ENCODE measurements at places on chromosomes 7 and 10. TPM values are rescaled to one million over a fixed set of nuclear protein-coding genes. Genes with fewer than 3 reads are reported as not detected.
A peak's percentile ranks its signal among the peaks of the same experiment; 100 is the strongest.

DNA sequence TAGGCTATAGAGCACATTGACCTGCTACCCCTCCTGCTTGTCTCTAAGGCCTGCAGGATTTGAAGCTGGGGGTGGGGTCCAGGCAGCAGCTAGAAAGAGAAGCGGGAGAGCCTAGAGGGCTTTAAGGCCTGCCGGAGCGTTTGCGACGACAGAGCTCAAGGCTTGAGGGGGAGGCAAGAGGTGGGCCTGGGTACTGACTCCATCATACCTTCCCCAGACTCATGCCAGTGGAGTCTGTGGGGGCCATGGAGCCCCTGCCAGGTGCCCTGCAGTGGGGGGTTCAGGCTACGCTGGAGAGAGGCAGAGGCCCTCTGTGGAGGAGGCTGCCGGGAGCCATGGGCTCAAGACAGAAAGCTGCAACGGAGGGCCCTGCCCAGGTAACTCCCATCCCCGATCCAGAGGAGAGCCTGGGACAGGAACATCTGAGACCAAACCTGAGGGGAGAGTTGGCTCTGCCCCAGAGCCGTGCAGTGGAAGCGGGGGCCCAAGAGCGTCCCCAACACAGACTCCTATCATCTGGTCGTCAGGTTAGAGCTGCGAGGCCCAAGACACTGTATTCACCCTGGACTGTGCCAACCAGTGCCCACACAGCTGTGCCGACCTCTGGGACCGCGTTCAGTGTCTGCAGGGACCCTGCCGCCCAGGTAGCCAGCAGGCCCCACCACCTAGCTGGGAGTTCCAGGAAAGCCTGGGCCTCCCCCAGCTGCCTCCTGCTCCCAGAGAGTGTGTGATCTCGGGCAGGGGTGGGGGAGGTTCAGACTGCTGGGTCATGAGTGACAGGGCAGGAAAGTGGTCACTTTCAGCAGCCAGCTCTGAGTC lies 13.2 kb upstream of the ZNF862 start:
- H3K27ac ChIP-seq = no peak overlapping the region
- DNase-seq = no peak
- no peaks in the 10 kb centered on the region for H3K27me3 ChIP-seq
- no peaks in the 10 kb centered on the region for H3K36me3 ChIP-seq
- H3K4me1 ChIP-seq = no peaks in the 10 kb centered on the region

DNA sequence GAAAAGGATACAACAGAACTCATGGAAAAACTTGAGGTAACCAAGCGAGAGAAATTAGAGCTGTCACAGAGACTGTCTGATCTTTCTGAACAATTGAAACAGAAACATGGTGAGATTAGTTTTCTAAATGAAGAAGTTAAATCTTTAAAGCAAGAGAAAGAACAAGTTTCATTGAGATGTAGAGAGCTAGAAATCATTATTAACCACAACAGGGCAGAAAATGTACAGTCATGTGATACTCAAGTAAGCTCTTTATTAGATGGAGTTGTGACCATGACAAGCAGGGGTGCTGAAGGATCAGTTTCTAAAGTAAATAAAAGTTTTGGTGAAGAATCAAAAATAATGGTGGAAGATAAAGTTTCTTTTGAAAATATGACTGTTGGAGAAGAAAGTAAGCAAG lies 62.1 kb downstream of the AKAP9 start:
- peaks cover 8% of the 10 kb centered on the region for H3K36me3 ChIP-seq
- H3K4me3 ChIP-seq = no peak overlapping the region
- no peaks in the 10 kb centered on the region for H3K27me3 ChIP-seq
- H3K4me1 ChIP-seq = no peaks in the 10 kb centered on the region
- no peak overlapping the region for H3K27ac ChIP-seq

DNA sequence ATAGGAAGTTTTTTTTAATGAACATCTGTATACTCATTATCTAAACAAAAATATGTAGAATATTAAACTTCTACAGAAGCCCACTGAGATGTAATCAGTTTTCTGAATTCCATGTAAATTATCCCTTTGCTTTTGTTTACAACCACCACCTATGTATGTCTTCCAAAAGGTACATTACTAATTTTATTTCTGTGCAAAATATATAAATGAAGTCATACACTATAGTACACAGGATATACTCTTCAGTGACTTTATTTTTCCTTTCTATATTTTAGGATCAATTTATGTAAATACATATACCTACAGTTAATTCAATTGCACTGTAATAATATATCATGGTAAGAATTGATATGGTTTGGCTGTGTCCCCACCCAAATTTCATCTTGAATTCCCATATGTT lies 1236.9 kb downstream of the DNAJB9 start:
- no peaks in the 10 kb centered on the region for H3K27me3 ChIP-seq
- no peaks in the 10 kb centered on the region for H3K36me3 ChIP-seq
- H3K4me1 ChIP-seq = no peaks in the 10 kb centered on the region
- no peak overlapping the region for H3K4me3 ChIP-seq

- H3K4me3 ChIP-seq = no peak overlapping the region
- 0 out of 2 replicates have a peak, but pooled peaks cover 5% of the 10 kb centered on the region for H3K4me1 ChIP-seq
- no peaks in the 10 kb centered on the region for H3K36me3 ChIP-seq
- no peaks in the 10 kb centered on the region for H3K27me3 ChIP-seq
These were observed 74.0 kb downstream of the ARID5B start for GRCh38 chr10:61975391-61975932.

DNA sequence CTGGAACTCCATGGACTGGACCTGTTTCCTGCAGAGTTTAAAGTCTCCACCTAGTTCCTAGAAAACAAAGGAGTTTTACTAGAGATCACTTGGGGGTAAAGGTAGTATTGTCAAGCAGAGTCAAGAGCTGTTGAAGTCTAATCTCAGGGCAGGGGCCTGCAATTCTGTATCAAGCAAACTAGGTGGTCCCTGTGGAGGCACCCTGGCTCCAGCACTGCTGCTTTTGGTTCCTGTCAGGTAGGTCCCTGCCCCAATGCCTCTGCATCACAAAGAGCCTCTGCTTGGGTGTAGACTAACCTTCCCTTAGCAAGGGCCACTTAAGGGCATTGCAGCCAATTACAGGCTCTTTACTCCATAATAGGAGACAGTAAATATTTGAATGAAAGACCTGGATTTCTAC lies 22.5 kb downstream of the ZSCAN25 start:
- peak; percentile 43 for DNase-seq
- H3K27ac ChIP-seq = no peak overlapping the region
- peaks cover 11% of the 10 kb centered on the region for H3K4me1 ChIP-seq

Gene ASB10
- total RNA-seq = not detected

Gene HOXA7
- total RNA-seq = not detected

DNA sequence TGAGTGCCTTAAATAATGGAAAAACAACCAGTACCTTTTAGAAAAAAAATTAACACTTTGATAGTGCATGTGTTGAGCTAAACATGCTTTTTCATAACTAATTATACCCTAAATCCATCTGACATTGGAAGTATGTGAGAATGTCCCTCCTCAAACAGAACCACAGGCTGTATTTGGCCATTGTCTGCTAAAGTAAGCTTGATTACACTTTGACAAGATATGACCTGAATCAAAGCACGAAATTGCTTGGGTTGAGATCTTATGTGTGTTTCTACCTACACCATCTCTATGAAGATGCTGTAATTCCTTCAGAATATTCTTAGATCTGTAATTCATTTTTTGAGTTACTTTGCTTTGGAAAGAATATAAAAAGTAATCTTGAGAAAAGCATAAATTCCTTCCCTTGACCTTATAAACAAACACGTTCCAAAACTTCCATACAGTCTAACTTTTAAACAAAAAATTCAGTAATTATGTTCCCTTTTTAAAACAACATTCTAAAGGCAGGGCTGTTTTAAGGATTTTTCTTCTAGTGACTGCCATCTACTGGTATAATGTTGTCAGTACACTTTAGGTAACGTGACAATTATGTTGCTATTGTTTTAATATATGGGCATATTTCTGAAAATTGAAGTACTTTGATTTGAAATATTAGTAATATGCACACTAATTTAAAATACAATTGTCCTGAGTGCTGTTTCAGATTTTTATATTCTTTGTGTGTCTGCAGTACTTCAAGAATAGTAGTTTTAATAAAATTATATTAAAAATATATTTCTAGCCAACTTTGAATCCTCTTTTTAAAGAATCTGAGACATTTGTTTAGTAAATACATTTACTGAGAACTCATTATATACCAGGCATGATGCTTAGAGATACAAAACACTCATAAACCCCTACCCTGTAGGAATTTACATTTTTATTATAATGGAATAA lies 20.9 kb downstream of the CD36 start:
- H3K4me3 ChIP-seq = no peak overlapping the region
- no peaks in the 10 kb centered on the region for H3K36me3 ChIP-seq
- no peaks in the 10 kb centered on the region for H3K4me1 ChIP-seq
- H3K27me3 ChIP-seq = no peaks in the 10 kb centered on the region
- DNase-seq = peak; percentile 44
- H3K27ac ChIP-seq = no peak overlapping the region

GRCh38 chr7:92762851-92763250 lies 73.5 kb downstream of the CDK6 start:
- H3K4me1 ChIP-seq = peaks cover 75% of the 10 kb centered on the region
- no peaks in the 10 kb centered on the region for H3K36me3 ChIP-seq
- no peak overlapping the region for H3K4me3 ChIP-seq
- H3K27ac ChIP-seq = peak overlapping the region; percentile 80
- DNase-seq = no peak
- H3K27me3 ChIP-seq = no peaks in the 10 kb centered on the region

Gene CISD1
- total RNA-seq = 21.2 TPM

- no peak for DNase-seq
- H3K4me3 ChIP-seq = no peak overlapping the region
- H3K36me3 ChIP-seq = no peaks in the 10 kb centered on the region
- H3K27ac ChIP-seq = no peak overlapping the region
These were observed 31.9 kb downstream of the ARL4A start for GRCh38 chr7:12719141-12719919.

GRCh38 chr10:67650558-67650957 lies 45.4 kb downstream of the CTNNA3 start:
- H3K27ac ChIP-seq = no peak overlapping the region
- no peak overlapping the region for H3K4me3 ChIP-seq
- no peak for DNase-seq
- H3K27me3 ChIP-seq = no peaks in the 10 kb centered on the region
- H3K36me3 ChIP-seq = no peaks in the 10 kb centered on the region

DNA sequence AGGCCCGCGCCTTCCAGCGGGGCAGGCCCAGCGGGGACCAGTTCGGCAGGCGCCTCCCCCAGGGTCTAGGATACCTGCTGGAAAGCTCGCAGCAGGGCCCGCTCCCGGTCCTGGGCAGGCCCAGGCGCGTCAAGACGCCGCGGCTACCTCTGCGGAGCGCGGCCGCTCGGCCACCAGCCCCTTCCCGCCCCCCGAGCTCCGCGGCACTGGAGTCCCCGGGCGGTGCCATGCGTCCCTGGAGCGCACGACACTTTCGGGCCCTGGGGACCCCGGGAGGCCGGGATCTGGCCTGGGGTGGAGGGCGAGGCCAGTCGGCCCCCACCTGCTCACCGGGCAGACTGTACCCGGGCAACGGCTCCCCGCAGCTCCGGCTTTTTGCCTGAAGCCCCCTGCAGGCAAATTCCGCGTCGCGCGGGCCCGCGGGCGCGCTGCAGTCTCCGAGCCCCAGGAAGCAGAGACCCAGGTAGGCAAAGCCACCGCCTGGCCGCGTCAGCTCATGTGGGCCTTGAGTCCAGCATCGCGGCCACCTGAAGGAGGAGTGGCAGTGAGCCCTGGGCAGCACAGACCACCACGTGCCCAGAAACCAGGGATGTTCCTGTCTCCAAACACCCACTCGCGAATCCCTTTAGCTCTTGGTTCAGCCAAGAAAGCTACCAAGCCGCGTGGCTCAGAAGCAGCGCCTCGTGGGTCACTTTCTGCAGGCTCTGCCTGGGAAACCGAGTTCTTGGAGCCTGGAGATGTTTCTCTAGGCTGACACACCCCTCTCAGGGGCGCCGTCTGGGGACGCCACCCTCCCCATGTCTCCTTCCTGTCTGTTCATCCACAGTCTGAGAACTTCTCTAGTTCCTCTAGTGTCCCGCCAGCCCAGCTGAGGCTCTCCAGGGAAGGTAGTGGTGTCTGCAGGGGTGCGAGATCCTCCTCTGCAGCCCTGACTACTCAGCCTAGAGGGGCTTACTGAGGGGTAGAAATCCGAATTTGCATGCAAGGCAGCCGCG lies 46.1 kb upstream of the APBB1IP start:
- H3K36me3 ChIP-seq = no peaks in the 10 kb centered on the region
- peak overlapping the region; percentile 52 for H3K4me3 ChIP-seq
- H3K27me3 ChIP-seq = peaks cover 25% of the 10 kb centered on the region

GRCh38 chr10:1120801-1121211 lies 64.6 kb downstream of the WDR37 start:
- H3K27ac ChIP-seq = no peak overlapping the region
- no peak for DNase-seq
- no peak overlapping the region for H3K4me3 ChIP-seq

- no peaks in the 10 kb centered on the region for H3K36me3 ChIP-seq
- no peak overlapping the region for H3K27ac ChIP-seq
These were observed 170.1 kb upstream of the SEMA3D start for GRCh38 chr7:85356916-85357315.

DNA sequence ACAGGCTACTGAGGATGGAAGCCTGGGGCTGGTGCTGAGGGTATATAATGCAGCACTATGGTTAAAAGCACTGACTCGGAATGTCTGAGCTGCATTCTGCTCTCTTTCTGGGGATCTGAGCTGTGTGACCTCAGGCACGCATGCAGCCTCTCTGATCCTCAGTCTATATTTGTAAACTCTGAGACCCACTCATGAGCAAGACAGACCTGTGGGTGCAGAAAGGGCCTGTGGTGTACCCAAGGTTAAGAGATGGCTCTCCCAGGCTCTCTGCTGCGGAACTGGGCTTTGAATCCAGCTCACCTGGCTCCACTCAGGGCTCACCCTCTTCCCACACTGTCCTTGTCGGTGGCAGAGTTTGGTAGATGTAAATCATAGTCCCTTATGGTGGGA lies 89.9 kb downstream of the CHST15 start:
- no peaks in the 10 kb centered on the region for H3K27me3 ChIP-seq
- no peak overlapping the region for H3K27ac ChIP-seq
- no peaks in the 10 kb centered on the region for H3K36me3 ChIP-seq
- no peak overlapping the region for H3K4me3 ChIP-seq
- no peak for DNase-seq
- no peaks in the 10 kb centered on the region for H3K4me1 ChIP-seq

Gene IDI2
- total RNA-seq = not detected

DNA sequence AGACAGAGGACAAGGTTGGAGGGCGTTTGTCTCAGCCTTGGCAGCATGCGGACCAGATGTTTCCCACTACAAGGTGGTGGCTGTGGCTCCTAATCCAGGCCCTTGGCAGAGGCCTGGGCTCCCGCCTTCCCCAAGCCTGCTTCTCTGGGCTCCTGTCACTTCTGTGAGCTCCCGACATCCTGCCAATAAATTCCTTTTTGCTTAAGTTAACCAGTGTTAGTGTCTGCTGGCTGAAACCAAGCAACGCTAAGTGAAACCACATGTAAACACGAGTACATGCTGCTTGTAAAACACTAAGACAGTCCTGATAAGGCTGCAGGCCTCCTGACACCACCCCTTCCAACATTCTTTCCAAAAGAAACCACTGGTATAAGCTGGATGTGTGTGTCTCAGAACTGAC lies 263.6 kb upstream of the ZMIZ1 start:
- no peak overlapping the region for H3K4me3 ChIP-seq
- no peaks in the 10 kb centered on the region for H3K36me3 ChIP-seq
- DNase-seq = no peak
- no peak overlapping the region for H3K27ac ChIP-seq

GRCh38 chr7:41702635-41703371 lies at the start of gene INHBA:
Gene INHBA (minus strand): TSS chr7:41703090. CDS start chr7:41700374, 2,716 bp downstream.
- peaks cover 29% of the 10 kb centered on the region for H3K27me3 ChIP-seq
- H3K27ac ChIP-seq = no peak within 1 kb of the TSS
- peaks cover 65% of the 10 kb centered on the region for H3K4me1 ChIP-seq
- H3K36me3 ChIP-seq = no peaks in the 10 kb centered on the region
- no peak within 1 kb of the TSS for H3K4me3 ChIP-seq
- no peak for DNase-seq

Measured in GM23338 (cell line).